T-helper 17 cell (primary cell): ENCODE measurements at places on chromosomes 3 and 15.

DNA sequence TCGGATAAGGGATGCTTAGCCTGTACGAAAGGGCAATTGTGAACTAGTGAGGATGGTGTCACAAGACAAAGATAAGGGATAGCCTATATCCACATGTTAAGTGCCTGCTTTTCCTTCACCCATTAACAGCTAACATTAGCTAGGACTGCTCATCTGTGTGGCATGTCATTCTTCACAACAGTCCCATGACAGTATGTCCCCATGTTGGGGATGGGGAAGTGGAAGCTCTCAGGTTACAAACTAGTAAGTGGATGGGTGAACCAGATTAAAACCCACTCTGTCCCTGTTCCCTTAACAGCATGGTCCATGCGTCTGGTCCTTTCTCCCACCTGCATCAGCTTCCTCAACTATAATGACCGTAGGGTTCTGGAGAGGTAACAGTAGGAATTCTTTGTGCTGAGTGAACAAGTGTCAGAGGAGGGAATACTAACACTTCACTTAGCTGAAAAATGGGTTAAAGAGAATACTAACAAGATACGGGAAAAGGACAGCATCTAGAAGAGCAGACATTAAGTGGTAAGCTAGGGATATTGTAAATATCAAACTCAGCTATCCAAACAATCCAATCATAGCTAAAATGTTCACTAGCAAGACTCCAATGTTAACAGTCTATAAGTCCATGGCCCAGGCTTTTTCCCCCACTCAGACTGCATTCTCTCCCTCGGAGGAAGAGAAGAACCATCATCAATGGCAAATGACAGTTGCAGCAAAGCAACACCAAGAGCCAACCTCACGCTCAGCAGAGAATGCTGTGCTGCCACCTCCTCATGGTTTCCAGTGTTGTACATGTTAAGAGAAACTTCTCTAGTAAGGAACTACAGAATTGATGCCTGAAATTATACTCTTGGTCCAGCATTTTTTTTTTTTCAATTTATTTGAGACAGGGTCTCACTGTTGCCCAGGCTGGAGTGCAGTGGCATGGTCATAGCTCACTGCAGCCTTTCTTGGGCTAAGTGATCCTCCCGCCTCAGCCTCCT is 5.0 kb downstream of the RPLP1 start:
- DNase-seq, result no peak

DNA sequence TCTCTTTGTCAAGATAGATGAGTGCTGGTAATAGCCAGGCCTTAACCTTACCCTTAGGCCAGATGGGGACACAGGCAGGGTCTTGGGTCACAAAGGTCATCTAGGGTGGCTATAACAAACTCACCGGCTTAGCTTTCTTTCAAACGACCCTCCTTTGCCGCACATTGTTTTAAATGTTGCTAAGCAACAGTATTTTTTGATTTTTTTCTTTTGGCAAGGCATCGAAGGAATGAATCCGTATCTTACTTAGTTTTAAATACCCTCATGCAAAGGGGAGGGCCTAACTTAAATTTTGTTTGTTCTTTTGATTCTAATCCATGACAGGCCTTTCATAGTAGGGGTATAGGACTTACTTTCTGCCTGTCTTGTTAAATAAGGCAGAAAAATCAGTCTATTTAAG is 35.2 kb downstream of the ITPR1 start:
- DNase-seq, result no peak

DNA sequence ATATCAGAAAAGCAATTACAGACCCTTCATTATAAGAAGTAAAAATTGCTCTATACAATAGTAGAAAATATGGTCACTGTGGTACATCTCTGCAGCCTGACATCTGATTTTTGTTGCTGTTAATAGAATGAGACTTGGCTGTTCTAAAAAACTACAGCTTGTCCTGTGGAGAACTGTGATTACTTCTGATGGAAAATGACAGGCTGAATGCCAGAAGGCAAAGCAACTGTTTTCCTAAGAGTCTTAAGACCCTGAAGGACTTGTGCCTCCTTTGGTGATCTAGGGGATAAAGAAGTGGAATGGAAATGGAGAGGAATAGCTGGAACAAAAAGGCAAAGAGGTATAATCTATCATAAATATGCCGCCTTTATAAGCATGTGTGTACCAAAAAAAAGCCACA is 314.8 kb downstream of the BCHE start:
- no peak for DNase-seq

DNA sequence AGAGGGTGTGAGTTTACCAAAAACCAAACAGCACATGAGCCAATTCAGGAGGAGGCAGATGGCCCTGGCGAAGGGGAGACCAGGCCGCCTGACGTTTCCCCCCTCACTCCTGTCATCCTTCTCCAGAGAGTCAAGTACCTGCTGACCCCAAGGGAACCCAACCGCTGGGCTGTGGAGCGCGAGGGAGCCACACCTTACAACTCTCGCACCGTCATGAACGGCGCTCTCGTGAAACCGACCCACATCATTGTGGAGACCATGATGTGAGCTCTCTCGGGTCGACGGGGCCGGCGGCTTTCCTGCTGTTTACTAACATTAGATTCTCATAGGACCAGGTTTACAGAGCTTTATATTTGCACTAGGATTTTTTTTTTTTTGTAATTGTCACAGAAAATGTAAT is 55.4 kb downstream of the GRIP2 start:
- no peak for DNase-seq

- DNase-seq, result no peak
Measured at GRCh38 chr3:104746056-104746455, 620.7 kb upstream of the ALCAM start.

GRCh38 chr3:126307591-126308393 is 49.4 kb downstream of the KLF15 start:
- DNase-seq, result no peak

DNA sequence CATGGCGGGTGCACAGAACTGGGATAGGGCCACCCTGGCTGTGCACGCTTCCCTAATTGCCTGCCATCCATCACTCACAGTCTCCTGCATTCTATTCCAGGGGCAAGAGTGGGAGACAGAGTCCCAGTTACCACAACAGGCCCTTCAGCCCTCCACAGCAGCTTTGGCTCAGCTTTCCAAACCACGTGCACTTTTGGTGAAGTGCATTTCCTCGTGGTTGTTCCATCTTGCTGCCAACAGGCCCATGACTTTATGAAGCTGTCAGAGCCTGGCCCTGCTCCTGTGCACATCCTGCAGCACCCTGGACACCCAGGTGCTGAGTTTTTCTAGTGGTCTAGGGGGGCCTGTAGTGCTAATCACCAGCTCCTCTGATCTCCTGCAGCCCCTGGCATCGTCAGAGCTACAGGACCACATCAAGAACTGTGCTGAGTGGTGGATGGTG is 110.2 kb downstream of the ADCY5 start:
- DNase-seq, result no peak

DNA sequence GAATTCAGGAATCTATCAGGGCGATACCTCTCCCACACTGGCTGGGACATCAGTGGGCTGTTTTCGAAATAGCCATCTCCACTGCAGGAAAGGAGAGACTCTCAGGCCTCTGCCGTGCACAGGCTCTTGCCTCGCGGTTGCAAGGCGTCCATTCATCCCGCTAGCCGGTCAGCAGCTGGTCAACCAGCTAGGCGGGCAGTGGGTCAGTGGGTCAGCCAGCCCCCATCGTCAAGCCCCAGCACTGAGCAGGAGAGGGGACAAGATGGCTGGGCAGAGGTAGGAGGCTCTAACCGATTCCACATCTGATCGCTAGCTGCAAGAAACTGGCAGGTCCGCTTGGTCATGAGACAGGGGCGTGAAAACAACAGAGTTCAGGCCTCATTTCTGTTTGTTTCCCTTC is 45.1 kb downstream of the MUC4 start:
- no peak for DNase-seq

DNA sequence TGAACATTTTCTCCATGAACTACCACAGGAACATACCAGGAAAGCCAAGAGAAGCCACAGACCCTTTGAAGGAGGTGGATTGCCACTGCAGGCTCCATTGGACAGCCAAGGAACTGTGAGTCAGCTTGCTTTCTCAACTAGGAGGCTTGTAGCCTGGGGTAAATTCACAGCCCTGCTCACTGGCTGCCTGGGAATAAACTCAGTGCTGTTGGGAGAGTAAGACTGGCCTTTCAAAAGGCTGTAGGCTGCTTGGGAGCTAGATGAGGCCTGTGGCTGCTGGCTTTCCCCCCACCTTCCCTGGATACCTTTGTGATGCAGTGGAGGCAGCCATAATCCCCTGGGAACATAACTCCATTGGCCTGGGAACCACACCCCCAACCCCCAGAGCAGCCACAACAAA is 223.5 kb upstream of the RBMS3 start:
- no peak for DNase-seq

- no peak for DNase-seq
Measured at GRCh38 chr15:73928971-73929627, 2.8 kb downstream of the LOXL1 start.

- DNase-seq, result no peak
Measured at GRCh38 chr3:62954580-62954979, 79.4 kb upstream of the CADPS start.

GRCh38 chr3:113662824-113663223 is 33.6 kb downstream of the USF3 start:
- no peak for DNase-seq

DNA sequence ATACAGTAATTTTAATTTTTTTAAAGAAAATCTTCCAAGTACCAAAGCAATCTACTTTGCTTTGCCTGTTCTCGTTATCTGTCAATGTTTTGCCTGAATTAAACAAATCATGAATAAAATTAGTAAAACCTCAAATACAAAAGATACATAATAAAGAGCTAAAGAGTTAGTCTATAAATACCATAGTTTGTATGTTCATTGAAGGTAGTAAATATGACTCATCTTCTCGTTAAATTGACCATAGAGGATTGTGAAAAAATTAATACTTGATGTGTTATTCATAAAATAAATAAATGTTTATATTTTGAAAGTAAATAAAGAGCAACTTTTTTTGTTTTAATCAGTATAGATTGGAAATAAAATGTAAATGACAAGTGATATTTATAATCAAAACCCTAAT is 246.5 kb upstream of the PLSCR5 start:
- no peak for DNase-seq

DNA sequence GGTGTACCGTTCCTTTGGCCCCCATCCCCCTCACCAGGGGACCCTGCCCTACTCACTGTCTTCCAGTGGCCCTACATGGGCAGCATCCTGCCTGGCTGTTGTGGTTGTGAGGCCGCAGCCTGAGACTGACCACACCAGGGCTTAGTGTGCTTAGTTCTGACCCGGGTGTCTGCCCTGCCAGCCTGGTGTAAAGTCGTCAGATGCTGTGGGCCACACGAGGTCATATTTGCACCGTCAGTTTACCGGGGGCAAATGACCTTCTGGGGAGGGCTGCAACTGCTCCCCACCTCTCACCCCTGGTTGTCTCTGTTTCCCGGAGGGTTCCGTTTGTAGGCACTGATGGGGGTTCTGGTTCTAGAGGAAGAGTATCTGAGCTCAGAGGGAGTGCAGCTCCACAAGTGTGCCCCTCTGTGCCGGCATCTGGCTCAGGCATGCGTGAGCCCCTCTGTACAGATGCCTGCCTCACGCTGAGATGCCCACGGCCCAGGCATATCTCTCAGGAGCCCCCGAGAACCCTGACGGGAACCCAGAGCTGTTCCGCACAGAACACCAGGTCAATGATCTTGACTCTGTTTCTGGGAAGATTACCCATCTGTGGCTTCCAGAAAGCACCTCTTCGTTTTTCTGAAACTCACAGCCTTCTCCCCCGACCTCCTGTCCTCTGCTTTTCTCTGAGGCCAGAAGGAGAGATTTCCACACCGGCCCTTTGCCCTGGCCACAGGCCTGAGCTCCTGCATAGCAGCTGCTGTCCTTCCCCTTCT is 19.2 kb downstream of the KLF13 start:
- DNase-seq, result no peak

GRCh38 chr3:30475038-30475808 is 131.2 kb upstream of the TGFBR2 start:
- DNase-seq, result no peak

DNA sequence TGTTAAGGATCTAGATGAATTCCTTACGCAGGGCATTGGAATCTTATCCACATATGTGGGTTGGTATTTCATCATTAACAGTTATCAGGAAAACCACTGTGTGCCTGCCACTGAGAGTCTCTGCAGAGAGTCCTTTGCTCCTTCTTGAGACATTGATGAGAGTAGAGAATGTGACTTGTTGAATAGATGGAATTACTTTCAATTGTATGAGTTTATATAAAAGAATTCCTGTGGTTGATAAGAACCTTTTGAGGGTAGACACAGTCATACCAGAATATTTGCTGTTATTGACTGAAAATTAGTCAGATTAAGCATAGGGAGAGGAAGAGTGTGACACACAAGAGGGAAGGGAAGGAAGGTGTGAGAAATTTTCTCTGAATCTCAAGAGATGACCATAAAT is 30.8 kb downstream of the ARHGEF26 start:
- no peak for DNase-seq

DNA sequence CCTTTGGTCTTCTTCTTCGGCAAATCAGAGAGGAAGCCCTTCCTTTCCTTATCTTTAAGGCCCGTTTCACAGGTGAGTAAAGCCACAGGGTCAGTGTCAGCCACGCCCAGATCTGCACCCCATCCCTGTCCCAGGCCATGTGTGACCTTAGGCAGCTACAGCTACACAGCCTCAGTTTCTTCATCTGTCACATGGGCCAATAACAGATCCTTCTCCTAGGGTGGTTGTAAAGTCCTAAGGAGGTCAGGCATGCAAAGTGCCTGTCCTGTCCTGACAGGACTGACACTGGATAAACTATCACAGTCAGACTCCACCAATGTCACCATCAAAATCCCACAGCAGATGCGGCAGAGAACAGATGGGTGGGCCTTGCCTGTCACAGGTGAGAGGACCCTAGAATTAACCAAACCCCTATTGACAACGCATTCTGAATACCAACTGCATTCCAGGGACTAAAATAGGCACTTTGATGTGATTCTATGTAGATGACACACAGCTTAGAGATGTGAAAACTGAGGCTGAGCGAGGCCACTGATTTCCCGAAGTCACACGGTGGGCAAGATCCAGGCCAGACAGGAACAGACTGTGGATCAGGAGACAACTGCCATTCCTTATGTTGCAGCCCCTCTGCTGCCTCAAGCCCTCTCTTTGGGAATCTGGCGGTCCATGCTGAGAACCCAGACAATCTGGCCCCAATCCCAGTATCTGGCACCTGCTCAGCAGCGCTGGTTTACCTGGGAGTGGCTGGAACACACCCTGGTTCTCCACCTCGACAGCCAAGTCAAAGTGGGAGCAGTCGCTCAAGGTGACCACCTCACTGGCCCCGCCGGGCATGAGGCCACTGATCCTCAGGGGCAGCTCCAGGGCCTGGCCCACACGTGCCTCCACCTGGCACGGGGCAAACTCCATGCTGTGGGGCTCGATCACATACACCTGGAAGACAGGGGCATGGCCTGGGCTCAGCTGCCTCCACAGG is 48.7 kb downstream of the NUP210 start:
- DNase-seq, result no peak

GRCh38 chr3:74137790-74138189 is 476.7 kb downstream of the CNTN3 start:
- DNase-seq, result no peak

DNA sequence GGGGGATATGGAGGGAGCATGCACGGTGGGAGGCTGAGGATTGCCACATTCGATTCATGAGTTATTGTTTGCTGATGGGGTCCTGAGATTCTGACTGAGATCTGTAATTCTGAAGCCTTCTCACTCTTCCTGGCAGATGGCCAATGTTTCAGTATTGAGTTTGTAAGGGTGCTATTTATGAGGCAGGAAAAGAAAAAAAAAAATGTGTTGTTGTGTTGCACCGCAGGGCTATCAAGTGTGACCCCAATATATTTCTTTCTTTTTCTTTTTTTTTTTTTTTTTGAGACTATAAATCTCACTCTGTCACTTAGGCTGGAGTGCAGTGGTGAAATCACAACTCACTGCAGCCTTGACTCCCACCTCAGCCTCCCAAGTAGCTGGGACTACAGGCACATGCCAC is 3.2 kb upstream of the SENP2 start:
- no peak for DNase-seq

- no peak for DNase-seq
Measured at GRCh38 chr15:59221511-59222505, 15.2 kb downstream of the LDHAL6B start.
